ENCODE measurements at places on chromosomes 2 and 18.

DNA sequence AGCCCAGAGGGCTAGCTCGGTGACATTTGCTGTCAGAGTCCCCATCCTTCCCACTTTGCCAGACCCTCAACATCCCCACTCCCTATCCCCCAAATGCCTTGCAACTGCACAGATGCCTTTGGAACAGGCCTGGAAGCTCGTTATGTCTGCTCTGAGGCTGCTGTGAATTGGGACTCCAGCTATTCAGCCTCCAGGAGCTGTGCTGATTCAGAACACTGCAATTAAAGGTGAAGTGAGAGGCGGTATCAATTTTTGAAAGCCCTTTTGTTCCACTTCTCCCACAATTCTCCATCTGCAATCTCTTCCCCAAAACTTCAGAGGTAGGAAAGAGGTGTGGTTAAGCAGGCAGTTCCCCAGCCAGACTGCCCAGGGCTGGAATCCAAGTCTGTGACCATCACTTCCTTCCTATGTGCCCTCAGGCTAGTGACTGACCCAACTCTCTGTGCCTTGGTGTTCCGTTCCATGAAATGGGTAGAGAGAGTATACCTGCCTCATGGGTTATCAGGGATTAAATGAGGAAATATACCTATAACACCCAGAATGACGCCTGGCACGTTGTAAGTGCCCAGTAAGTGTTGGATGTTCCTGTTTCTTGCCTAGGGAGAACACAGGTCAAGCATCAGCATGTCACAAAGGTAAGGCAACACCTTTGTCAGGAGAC, 17.5 kb downstream of the NOSTRIN start:
- DNase-seq: no peak

DNA sequence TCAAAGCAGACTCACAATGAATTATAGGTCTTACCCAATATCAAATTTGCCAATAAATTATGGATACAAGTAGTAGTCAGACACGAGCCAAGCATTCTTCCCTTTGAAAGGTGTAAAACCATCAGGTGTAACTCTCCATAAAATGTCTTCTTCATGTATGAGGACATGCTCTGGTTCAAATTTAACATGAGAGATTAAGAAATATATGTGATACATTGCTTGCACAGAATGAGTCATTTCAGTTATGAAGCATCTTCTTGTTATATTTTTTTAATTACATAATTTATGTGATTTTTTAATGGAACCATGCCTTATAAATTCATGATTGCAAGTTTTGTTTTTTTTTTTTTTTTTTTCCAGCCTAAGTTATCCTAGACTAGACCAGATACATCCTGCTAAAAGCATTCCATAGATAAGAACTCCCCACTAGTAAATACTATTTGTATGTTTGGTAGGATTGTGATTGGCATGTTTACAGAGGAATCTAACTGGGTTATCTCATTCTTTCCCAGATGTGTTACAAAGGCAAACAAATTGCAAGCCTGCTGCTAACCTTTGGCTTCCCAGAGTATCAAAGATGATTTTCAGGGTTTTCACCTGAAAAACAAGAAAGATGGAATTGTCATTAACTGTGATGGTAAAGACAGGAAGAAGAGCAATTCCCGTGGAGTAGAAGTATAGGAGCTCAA, 621.9 kb downstream of the XIRP2 start:
- DNase-seq: no peak

GRCh38 chr2:196334710-196335109, 163.3 kb upstream of the STK17B start:
- DNase-seq: no peak

DNA sequence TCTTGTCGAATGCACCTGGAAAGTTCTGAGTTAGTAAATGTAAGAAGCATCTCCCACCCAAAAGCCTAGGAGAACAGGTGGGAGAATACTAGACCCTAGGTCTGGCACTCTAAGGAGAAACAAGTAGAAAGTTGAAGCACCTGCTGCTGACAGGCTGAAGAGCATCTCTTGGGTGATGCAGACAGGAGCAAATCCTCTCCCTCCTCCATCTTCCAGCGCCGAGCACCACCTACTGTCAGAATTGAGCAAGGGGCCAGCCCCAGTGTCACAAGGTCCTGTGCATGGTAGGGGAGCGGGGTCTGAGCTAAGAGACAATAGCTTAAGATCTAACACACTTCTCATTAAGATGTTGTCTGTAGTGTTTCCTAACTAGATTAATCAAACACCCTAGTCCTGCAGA, 52.9 kb downstream of the HK2 start:
- no peak for DNase-seq

DNA sequence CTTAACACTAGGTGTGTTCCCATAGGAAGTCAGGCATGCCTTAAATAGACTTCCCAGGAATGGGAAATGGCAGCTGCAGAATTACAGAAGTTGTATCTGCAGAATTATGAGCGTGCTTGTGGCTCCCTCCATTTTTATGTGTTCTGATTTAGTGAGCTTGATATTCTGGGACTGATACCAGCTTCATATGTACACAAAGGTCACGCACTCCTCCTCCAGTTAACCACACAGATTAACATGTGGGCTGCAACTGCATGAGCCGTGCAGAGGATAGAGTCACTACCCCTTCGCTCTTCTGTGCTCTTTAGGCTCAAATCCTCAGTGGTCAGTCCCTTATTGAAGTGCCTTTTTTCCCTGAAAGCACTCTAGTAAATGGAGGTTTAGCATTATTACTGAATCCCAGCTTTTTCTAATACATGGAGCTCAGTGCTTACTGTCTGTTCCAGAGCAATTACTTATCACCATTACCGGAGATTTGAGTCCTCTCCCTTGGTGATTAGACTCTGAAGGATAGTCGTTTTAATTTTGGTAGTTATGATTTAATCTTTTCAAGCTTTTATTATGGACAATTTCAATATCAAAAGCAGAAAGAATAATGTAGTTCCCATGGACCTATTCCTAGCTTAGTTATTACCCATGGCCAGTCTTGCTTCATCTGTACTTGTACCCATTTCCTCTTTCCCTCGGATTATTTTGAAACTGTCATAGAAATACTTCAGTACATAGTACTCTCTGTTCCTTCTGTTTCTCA, 238.3 kb downstream of the PRKCE start:
- no peak for DNase-seq

DNA sequence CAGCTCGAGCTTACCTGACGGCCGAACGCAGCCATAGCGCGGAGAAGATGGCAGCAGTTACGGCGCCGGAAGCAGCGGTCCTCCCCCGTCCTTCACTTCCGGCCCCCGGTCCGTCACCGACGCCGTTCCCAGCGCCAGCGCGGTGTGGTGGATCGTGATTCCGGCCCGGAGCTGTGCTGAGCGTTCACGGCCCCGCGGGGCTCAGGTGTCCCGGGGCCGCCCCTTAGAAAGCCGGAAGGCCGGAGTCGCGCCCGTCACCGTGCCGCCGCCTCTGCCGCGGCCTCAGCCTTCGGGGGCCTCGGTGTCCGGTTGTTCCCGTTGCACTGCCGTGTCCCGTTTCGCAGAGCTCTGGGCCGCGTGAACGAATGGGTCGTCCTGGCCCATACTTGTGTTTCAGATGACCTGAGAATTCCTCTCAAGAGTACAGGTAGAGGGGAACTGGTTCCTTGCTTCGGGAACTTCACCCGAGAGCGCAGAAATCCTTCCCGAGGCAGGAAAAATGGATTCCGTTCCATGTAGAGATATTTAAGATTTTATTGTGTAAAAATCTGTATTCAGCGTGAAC, at the start of gene MTERF4:
MTERF4 (minus strand) TSS at position 49 of the 565 bp plus-strand sequence; CDS start at position 35, 14 bp downstream.
- peak; percentile 76 for DNase-seq

DNA sequence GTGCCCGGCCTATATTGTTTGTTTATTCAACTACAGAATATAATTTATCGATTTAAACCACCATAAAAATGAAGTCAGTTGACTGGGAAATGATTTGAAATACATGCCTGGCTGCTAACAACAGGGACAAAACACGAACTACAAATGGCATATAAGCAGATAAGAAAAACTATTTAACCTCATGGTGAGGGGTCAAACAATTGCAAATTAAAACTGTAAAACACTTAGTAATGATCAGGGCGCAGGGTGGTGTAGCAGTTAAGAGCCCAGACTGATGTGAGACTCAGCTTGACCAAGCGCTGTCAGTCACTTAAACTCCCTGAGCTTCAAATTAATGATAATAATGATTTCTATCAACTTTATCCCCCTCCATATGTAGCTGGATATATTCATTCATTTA, 6.7 kb downstream of the MTHFD2 start:
- no peak for DNase-seq

DNA sequence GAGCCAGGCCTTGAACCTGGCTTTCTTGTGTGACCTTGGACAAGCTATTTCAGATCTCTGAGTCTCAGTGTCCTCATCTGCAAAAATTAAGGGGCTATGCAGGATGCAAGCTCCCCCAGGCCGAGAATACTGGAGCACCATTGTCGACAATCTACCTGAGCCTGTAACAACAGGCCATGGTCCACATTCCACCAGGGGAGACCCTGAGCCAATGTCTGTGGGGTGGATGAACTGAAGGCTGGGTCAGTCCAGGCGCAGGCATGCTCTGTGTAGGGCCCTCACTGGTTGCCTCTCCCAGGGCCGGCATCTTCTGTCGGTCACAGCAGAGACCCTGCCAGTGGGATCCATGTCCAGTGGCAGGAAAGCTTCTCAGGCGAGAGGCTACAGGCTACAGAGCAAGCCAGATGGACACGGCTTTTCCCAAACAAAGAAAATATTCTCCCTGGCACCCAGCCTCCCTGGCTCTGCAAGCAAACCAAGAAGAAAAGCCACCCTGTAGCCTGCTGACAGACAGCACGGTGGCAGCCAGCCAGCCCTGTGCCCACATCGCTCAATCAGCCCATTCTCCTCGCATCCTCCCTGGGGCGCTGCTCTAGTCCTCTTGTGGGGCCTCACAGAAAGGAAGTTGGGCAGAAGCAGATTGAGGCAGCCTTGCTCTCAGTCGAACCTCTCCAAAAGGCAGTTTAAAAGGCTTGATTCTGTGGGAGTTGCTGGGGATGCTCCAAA, 48.7 kb upstream of the FZD7 start:
- no peak for DNase-seq

- no peak for DNase-seq
These were observed 7.0 kb downstream of the ASIC4 start for GRCh38 chr2:219521066-219521880.

- no peak for DNase-seq
These were observed 68.3 kb downstream of the REV1 start for GRCh38 chr2:99421469-99421868.

- DNase-seq: no peak
These were observed 141.5 kb upstream of the NDUFV2 start for GRCh38 chr18:8960740-8961657.

GRCh38 chr2:4139731-4140130, 436.4 kb downstream of the DCDC2C start:
- DNase-seq: no peak

- DNase-seq: no peak
These were observed 45.4 kb downstream of the GORASP2 start for GRCh38 chr2:170974304-170974993.

- DNase-seq: no peak
These were observed 65.3 kb downstream of the KCNF1 start for GRCh38 chr2:10977003-10977402.

DNA sequence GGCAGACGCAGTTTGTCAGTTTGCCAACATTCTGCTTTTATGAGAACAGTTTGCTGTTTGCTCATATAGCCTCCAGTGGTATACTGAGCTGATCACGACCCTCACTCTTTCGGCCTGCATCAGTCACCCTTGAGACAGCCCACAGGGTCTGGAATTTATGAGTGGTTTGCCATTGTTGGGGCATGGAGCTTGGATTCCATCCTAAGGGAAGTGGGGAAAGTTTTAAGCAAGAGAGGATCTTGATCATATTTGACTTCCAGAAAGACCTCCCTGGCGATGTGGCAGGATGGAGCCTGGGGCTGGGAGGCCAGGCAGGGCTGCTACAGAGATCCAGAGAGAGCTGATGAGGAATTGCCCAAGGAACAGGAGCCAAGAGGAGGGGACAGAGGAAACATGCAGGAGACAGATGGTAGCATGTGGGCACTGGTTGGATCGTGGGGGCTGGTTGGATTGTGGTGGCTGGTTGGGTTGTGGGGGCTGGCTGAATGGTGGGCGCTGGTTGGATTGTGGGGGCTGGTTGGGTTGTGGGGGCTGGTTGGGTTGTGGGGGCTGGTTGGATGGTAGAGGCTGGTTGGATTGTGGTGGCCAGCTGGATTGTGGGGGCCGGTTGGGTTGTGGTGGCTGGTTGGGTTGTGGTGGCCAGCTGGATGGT, 27.3 kb upstream of the GPR17 start:
- DNase-seq: no peak

DNA sequence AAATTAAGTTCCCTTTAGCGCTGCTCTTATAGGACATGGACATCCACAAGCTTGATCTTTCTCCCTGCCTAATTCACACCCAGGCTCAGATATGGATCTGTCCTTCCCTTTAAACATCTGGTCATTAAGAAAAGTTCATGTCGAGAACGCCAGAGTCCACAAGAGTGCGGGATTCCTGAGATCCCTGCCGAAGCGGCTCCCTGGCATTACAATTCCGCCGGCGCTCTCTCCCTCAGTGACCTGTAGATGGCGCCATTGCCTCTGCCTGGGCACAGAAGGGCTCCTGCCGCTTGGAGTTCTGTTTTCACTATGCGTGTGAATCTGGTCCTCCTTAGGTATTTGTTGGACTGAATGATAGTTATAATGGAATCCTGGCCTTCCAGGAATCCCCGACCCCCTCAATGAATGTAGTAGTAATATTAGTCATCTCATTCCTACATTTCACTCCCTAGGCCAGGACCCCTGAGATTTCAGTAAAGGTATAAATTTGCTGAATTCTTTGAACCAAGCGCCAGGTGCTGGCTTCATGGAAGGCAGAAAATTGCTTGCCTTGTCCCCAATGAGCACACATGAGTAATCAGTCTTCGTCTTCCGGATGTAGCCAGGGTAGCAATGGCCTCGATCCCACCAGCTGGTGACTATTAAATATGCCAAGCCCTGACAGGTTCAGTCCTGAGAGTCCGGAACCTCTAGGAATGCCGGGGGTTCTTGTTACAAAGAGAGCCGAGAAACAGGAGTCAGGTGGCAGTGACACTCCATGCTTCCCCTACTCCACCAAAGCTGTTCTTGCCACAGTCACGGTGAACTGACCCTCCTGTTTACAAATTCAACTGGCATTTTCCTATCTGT, 26.4 kb upstream of the CD207 start:
- DNase-seq: peak; percentile 73

DNA sequence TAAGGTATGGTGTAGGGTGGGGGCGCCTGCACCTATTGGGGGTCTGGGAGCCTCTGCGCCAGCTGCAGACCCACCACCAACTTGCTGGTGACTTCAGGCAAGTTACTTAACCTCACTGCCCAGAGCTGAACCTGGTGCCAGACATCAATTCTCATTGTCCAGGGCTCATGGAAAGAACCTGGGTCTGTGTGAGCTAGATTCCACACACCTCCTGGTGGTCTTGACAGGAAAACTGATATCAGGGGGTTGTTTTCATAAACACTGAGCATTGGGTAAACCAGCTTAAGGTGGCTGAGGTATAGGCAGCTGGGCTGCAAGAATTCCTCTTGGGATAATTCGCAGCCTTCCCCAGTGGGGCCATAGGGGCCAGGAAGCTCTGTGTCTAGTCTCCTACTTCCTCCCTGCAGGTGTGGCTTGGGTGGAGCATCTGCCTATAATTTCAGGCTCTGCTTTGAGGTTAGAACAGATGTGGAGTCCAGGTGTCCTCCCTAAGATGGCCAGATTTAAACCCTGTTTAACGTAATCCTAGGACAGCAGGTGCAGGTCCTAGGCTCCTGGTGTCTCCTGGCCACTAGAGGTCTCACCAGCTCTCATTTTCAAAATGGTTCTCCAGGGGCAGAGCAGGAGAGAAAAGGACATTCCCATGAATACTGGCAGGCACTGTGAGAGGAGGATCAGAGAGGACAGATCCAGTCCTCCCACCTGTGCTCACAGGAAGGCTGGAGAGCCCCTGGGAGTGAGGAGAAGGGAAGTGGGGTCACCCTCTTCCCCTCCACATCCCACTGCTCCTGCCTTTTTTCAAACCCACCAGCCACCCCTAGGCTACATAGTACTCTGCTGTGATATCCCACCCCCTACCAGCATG, 100.4 kb upstream of the SMAD2 start:
- DNase-seq: peak; percentile 59
